ENCODE measurements at places on chromosomes 12 and 14.

DNA sequence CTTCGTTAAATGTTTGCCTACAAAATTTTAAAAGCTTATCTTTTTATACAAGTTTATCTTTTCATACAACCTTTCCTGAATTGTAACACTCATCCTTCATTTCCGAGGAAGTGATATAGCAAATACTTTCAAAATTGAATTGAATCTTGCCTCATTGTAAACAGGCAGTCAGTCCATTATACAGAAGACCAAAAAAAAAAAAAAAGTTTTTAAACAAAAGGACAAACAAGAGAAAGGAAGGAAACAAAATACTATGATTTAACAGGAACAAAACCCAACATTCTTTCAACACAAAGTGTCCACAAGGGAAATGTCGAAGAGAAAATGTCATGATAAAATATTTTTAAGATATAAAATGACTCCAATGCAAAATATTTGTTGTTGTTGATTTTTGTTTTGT, 8.5 kb downstream of the ATF7 start:
- no peak for DNase-seq

- no peak for DNase-seq
Observed at GRCh38 chr14:21133901-21134300, 22.0 kb downstream of the OR5AU1 start.

- no peak for DNase-seq
Observed at GRCh38 chr12:53719649-53720048, 7.6 kb downstream of the CALCOCO1 start.

DNA sequence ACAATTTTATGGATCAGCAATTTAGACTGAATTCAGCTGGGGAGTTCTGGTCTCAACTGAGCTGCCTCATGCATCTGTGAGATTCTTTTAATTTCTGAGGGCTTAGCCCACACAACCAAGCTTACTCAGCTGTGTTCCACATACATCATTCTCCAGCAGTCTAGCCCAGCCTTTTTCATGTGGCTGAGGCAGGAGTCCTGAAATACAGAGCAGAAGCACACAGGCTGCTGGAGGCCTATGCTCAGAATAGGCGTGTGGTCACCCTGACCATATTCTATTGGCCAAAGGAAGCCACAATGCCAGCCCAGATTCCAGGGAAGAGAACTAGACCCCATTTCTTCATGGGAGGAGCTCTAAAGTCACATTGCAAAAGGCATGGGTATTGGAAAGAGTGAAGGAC, 72.3 kb upstream of the DHRS4 start:
- no peak for DNase-seq

DNA sequence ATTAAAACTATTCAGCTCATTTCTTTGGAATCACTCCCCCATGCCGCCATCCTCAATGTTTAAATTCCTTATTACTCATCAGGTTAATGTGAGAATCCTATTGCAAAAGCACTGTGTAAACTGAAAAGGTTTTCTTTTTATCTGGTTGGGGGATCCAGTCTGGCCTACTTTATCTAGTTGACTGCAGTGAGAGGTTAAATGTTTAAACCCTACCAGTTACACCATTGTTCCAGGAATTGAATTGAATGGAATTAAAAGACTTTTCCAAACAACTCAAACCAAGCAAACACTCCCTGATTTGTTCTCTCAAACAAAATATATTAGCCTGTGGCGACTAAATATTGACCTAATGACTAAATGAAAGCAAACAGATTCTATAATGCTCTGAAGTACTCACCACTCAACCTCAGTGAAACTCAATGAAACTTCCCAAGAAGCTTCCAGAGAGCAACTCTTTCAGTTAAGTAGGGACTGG, 100.5 kb downstream of the VEZT start:
- DNase-seq = no peak

DNA sequence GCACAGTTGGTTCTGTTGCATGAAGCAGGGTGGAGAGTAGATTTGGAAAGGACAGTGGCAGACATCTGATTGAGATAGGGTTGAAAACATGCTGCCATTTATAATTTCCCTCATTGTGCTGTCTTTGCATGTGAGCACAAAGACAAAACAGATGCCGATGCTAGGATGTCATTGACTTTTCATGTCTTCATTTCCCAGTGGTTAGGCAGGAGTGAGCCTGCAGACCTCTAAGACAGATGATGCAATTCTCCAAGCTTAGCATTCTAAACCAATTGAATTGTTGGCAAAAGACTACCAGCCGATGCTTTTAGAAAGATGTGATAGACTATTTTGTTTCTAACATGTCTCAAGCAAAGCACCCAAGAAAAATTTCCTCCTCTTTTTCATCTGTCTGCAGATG, 37.1 kb upstream of the PELI2 start:
- no peak for DNase-seq

DNA sequence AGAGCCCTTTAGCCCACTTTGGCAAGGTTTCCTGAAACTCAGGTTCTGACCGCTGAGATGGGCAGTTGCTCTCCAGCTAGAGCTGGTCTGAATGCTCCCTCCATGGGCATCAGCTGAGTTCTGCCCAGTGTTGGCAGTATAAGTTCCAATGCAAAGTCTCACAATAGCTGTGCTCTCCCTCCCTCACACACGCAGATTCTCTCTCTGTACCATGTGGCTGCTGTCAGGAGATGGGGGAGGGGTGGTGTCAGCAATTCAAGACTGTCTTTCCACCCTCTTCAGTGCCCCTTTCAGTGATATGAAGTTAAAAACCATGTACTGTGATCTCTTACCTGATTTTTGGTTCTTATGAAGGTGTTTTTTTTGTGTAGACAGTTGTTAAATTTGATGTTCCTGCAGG, 164.3 kb upstream of the PLEKHA5 start:
- DNase-seq = no peak

DNA sequence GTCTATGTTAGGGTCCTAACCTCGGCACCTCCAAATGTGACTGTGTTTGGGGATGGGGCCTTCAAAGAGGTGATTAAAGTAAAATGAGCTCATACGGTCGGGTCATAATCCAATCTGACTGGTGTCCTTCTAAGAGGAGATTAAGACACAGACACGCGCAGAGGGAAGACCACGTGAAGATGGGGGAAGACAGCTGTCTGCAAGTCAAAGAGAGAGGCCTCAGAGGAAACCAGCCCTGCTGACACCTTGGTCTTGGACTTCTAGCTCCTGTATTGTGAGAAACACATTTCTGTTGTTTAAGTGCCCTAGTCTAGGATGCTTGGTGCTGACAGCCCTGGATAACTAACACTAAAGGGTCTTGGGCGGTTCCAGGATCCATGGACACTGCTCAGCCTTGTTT, 109.6 kb downstream of the DICER1 start:
- no peak for DNase-seq

Measured in stimulated activated CD4-positive, alpha-beta T cell treated with anti-CD3 and anti-CD28 coated beads, Interleukin-15, amount 100 ng/mL, for 1 hour (primary cell).